Femur (tissue), 1 donor: ENCODE measurements at places on chromosomes 2 and 18.

- no peak for DNase-seq
Measured at GRCh38 chr2:30541680-30542079, 94.6 kb downstream of the LCLAT1 start.

DNA sequence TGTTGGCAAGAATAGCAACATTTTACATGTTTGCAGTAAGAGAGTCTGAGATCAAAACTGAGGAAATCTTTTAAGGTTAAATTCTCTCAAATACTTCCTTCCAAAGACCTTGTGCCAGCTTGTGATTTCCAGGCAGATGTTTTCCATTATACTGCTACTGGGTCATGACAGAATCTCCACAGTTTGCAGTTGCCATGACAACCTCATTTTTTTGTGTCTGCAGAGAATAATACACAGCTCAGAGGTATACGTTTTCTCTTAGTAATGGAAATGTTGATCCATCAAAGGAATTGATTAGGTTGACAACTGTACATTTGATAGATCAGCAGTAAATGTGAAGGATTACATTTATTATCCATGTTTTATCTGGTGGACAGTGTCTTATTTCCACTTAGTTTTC is 29.1 kb upstream of the CSRNP3 start:
- DNase-seq = peak; percentile 80

- no peak for DNase-seq
Measured at GRCh38 chr18:6132751-6133368, 237.5 kb upstream of the TMEM200C start.

- no peak for DNase-seq
Measured at GRCh38 chr2:138814123-138814898, 34.1 kb upstream of the NXPH2 start.

- no peak for DNase-seq
Measured at GRCh38 chr18:30625961-30626360, 416.6 kb downstream of the DSC3 start.

DNA sequence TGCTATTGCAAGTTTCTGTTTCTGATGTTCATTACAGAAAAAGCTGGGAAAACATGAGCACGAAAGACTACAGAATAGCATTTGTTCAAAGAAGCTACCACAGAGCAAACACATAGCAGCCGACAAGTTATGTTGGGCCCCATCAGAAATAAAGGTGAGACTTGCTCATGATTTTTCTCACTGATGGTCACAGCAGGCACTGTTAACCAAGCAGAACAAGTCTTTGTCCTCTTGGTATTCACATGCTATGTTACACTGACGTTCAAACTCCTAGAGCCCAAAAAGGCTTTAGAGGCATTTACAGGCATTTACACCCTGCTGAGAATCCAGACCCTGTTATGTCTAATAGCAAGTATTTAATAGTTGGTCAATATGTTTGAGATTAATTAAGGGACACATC is 235.0 kb upstream of the HNMT start:
- DNase-seq = no peak

DNA sequence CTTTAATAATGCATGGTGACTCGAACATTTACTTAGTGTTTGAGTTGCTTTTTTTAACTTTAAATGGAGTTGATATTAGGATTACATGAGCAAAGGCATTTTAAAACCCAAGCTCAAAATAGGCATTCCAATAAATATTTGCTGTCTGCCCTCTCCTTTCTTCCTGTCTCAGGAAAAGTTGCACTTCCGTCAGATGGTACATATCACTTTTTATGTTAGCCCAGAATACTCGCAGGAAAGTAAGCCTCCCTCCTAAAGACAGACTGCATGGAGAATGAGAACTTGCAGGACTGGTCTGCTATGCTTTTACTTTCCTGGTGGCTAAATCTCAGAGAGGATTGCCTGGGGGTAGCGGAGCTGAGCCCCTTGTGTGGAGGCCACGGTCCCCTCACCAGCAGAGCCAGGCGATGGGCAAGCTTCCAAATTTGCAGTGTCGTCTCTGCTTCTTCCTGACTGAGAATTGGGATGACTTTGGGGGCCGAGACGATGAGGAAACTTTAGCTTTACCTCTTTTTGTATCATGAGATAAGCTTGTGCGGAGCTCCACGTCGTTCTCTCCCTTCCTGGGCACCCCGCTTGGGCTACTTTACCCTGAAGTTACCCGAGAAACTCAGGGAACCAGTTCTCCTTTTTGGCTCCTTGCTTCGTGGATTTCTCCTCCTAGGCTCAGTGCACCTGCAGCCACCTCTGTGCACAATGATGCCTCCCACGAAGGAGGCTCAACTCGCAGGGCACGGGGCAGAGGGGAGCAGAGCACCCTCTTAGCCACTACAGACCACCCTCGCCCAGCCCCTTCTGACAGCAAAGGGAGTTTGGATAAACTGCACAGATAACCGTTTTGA is 223.3 kb downstream of the SH3RF3 start:
- DNase-seq = peak; percentile 16

GRCh38 chr2:63364866-63365265 is 223.4 kb downstream of the WDPCP start:
- no peak for DNase-seq

- no peak for DNase-seq
Measured at GRCh38 chr2:153474407-153474806, 4.2 kb downstream of the RPRM start.

GRCh38 chr18:35991696-35992095 is 19.2 kb downstream of the RMP24 start:
- no peak for DNase-seq

GRCh38 chr2:165283342-165283741 is 44.1 kb downstream of the SCN2A start:
- DNase-seq = no peak

DNA sequence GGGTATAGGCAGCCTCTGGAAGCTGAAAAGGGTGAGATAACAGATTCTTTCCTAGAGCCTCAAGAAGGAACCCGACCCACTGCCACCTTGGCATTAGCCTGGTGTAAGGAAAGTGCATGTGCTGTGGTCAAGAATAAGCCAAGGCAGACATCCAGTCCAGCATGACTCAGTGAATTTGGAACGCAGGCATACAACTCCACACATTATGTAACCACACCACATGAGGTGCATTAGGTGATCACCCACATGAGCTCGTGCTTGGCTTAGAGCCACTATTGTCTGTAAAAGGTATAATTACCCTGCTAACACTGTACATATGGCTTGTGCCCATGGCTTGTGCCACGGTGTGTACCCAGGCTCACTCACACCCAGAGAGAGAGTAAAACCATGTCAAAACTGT is 583.7 kb upstream of the HNMT start:
- no peak for DNase-seq

DNA sequence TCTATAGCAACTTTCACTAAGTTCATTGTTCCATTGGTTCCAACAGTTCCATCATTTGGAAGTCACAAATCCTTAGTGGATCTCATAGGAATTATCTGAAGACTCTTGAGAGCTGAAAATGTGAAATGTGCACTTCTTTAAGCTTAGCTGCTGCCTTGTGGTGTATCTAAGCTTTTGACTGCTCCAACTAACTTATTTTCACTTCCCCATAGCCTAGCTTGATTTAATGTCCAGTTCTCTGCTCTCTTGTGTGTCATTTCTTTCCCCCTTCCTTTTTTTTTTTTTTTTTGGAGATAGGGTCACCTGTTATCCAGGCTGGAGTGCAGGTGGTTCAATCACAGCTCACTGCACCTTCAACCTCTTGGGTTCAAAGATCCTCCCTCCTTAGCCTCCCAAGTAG is 34.9 kb upstream of the CD302 start:
- no peak for DNase-seq

DNA sequence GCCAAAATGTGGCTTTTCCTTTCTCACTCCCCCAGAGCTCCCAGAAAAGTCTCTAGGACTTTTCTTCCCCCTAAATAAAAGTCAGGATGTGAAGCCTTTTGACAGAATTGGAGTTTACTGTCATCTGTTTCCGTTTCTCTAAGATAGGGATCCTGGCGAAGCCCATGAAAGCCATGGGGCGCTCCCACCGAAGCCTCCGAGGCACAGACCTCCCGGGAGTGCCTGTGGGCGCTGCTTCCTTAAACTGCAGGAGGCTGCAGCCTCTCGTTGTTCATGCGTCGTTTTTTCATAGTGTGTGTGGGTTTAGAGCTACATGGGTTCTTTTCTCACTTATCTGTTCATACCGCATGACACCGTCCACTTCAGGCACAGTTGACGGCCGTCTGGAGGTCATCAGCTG is 56.8 kb downstream of the ASAP2 start:
- DNase-seq = no peak

DNA sequence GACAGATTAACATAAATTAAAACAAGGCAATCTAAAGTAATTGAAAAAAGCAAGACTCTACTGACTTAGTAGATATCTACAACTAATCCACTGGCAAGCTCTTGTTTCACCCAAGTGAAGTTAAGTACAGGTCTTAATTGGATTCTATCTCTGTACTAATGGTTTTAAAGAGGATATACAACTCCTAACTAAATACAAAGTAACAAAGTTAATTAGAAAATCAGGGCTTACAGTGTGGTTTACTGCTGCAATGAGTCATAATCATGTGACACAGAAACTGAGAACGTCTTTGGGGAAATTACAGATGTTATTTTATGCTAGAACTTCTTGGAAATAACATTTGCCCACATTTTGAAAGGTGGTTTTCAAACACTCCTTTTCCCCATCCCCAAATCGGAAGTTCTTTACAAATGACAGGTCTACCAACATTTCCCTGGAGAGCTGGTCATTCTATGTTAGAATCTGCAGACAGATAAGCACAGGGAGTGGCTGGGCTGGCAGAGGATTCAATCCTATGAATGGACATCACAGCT is 245.3 kb downstream of the STK39 start:
- DNase-seq = no peak

- DNase-seq = no peak
Measured at GRCh38 chr2:119821266-119821665, 61.5 kb downstream of the PTPN4 start.

DNA sequence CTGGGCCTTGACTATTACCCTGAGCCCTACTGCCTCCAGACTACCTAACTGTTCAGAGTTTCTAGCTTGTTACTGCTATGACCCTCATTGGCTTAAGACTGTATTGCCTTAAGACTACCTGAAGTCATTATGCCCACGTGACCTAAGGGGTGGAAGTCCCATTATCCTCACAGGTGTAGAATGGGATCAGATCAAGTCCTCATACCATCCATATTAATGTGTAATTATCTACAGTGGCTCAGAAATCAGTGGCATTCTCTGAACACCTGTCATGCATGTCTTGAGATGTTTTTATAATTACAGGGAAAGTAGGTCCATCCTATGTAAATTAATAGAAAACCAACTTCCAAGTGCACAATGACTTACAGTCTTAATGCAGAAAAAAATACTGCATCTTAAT is 124.0 kb upstream of the CDC42EP3 start:
- no peak for DNase-seq

DNA sequence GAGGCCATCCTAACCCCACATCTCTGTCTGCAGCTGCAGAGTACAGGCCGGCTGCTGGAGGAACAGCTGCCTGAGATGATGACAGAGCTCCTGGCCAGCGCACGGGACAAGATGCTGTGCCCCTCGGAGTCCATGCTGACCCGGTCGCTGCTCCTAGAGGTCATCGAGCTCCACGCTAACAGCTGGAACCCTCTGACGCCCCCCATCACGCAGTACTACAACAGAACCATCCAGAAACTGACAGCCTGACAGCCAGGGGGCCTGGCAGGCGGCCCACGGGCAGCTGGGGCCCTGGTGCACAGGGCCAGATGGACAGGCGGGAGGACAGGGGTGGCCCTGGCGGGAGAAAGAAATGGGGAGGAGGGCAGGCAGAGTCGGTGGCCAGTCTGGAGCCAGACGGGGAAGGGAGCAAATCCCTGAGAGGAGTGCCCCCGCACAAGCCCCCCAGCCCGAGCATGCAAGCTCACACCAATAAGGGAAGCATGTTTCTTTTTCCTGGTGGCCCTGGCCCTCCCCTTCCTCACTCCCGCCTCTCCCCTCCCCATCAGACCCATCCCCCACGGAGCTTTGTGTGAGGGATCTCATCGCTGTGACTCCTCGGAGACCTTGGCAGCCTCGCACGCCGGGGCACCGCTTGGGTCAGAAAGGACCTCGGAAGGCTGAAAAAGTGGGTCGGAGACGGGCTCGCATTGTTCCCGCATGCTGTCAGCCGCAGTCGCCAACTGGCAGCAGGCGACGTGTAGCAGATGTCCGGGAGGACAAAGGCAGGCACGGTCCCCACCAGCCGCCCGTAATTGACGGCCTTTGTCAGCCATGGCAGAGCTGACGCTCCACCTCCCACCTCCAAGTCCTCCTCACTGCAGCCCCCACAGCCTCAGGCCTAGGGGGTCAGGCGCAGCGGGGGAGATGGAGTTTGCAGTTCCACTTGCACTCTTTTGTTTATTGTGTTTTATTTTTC is 91.2 kb downstream of the SMAD7 start:
- peak; percentile 72 for DNase-seq

- DNase-seq = no peak
Measured at GRCh38 chr18:49461602-49461977, 1.1 kb upstream of the DYM start.

DNA sequence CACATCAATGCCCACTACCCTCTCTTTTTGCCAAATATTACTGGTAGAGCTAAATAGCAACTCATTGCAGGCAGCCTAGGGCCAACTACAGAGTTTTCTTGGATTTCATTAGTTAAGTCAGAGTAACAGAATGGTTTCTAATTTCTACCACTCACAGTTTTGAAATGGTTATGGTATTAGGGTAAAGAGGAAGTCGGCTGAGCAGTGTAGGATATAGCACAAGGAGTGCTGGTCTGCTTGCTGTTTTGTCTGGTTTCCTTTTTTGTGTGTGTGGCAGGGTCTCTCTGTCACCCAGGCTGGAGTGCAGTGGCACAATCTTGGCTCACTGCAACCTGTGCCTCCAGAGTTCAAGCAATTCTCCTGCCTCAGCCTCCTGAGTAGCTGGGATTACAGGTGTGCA is 289.2 kb upstream of the CCDC68 start:
- DNase-seq = no peak

DNA sequence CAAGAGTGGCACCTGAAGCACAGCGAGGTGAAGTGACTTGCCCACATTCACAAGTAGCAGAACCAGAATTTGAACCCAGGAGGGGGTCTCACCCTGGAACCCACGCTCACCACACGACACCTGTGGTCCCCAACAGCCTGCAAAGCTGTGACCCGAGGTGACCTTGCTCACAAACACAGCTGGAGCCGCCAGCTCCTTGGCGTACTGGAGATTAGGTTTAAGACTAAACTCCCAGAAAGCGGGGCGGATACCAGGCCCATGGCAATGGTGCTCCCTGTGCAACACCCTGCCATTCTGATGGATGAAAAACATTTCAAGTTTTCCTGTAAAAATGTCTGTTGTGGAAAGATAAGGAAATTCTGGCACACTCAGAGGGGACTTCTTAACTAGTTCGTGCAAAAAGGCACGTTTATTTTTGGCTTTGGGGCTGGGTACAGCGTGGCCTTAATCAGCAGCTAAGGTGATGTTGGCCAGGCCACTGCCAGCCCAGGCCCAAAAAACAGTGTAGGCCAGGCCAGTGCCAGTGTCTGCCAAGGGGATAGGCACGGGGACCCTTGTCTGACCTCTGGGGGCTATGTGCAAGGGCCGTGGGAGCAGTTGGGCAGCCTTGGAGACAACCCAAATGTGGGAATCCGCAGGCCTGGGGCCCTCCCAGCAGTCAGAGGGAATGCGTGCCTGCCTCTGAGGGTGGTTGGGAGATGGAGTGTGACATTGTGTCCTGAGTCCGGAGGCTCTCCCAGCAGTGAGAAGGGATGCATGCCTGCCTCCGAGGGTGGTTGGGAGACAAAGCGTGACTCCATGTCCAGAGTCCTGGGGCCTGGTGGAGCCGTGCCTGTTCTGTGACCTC is 185.0 kb upstream of the HS6ST1 start:
- DNase-seq = no peak
